ENCODE measurements at places on chromosomes 2 and 18.
A peak's percentile ranks its signal among the peaks of the same experiment; 100 is the strongest.

- DNase-seq: peak; percentile 76
Observed at GRCh38 chr2:44553456-44553855, 191.7 kb downstream of the CAMKMT start.

- no peak for DNase-seq
Observed at GRCh38 chr2:120142528-120143219, 80.5 kb downstream of the TMEM185B start.

DNA sequence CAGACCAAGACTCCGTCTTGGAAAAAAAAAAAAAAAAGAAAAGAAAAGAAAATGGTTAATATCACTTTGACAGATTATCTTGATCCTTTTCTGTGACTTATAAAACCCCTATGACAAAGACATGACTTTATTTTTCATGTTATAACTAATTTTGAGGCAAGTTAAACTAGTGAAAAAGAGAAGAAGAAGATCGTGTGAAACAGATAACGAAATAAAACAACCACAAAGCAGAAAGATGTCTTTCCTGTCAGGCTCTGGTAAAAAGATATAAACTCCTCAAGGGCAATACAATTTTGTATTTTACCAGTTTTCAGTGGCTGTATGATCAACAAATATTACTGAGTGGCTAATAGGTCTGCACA, 13.4 kb upstream of the RBMS1 start:
- no peak for DNase-seq

GRCh38 chr2:40230707-40231432, 221.0 kb downstream of the SLC8A1 start:
- DNase-seq: no peak

DNA sequence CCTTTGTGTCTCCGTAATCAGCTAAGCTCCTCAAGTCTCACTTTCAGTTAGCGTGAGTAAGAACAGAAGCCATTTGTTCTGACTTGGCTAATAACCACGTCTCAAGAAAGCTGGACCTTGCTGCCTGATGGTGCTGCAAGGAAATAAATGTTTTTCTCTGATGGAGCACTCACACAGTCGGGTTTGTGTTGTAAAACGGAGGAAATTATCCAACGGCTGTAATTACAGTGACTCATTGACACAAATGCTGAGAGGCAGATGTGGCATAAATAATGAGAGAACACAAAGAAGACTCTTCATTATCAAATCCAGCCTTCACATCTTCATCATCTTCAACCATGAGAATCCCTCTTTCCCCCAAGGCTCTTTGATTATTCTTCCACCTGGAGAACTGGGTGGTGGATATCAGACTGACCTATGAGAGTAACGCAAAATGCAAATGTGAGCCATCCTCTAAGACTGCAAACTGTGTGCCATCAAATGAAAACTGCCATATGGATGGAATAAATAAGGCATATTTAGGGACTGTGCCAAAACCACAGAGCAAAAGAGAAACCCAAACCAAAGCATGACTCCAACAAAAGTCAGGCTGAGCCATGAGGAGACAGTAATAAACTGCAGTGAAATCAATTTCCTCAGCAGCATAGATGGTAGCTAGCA, 252.6 kb downstream of the RND3 start:
- peak; percentile 95 for DNase-seq

DNA sequence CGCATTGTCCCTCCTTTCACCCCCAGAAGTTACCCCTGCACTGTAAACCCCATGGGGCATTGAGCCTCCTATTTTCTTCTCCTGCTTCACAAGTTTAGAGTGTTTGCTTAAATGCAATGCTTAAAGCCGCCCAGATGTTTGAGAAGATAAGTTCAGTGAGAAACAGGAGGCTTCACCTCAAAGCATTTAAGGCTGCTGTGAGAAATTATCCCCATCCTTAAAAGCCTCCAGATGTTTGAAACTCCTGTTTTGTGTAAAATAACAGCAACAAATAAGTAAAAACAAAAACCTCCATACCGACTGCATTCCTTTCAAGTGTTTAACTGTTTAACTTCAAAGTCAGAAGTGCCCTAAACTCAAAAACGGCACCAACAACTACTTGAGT, 81.8 kb downstream of the RTP5 start:
- DNase-seq: no peak

GRCh38 chr18:55627007-55627406, 39.0 kb upstream of the TCF4 start:
- DNase-seq: peak; percentile 12

DNA sequence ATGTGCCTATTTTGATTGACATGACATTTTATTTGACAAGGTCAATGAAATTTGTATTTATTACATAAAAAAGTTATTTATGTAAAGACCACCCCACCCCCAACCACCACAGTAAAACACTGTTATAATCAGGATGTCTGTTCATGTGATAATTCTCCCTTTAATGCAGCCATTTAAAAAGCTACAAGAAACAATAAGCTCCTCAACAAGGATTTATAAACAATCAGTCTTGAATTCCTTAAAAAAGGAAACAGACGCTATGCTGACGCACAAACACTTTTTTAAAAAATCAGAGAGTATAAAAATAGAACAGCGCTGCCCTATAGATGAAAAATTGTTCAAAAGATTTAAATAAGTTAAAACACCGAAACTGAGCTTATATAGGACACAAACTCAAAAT, 102.2 kb downstream of the SOS1 start:
- no peak for DNase-seq

DNA sequence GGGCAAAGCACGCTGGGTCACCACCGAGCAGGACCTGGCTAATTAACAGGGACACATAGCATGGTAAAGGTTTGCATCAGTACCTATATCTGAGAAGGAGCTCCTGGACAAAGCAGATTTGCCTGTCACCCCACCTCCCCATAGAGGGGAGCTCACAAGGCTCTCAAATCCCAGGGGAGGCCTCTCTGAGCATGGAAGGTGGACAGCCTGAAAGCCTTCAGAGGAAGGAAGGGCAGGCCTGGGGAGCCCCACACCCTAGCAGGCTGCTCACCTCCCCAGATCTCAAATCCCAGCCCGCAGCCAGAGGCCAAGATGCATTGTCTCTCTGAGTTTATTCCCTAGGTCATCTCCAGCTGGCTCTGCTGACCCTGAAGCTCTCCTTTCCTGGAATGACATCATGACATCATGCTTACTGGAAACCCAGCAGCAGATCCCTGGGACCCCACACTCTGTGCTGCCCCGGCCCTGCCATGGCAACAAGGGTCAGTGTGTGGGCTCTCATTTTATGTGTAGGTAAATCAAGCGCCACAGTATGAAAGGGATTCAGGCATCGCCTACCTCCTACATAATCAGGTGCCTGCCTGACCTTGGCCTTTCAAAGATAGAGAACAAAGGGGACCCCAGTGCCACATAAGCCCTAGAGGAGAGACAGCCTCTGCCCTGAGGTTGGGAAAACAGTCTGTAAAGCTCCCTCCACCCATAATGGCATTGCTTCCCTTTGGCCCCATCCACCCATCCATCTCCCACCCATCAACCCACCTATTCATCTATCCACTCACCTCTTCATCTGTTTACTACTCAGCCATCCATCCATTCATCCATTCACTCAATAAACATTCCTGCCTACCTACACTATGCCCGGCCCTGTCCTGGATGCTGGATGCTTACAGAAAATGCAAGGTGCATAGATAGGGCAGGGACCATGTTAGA, 15.7 kb upstream of the TEX51 start:
- DNase-seq: no peak

GRCh38 chr2:208541989-208542464, 135.4 kb downstream of the PTH2R start:
- no peak for DNase-seq

DNA sequence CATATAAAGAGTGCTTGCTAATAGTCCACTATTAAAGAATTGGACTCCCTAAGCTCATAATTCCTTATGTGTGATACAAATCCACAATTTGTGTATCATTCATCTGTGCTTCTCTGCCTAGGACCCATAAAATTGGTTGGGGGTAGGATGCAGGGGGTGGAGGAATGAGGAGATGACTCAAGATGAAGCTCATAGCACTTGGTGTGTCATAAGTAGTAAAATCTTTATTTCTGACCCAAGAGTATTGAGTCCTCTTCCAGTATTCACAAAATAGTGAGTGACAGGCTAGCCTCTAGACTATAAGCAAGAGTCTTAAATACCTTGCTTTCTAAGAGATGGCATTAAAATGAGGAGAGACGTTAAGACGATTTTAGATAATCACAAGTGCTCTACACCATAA, 390.9 kb upstream of the CDH19 start:
- peak; percentile 5 for DNase-seq

DNA sequence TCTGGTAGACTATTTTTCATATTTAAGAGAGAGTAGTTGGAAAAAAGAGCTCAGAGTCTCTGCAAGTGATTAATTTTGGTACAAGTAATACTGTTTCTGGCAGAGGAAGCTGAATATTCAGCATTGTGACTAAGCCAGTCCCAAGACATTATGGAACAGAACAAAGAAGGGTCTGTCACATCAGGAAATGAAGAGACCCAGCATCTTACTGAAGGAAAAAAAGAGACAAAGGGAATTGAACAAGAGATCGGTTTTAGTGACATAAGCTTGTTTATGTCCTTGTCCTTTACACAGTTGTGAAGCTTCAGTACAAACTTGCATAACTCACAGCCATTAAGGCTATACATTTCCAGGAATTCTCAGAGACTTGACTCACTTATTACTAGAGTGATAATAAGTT, 568.5 kb upstream of the SLC8A1 start:
- no peak for DNase-seq

DNA sequence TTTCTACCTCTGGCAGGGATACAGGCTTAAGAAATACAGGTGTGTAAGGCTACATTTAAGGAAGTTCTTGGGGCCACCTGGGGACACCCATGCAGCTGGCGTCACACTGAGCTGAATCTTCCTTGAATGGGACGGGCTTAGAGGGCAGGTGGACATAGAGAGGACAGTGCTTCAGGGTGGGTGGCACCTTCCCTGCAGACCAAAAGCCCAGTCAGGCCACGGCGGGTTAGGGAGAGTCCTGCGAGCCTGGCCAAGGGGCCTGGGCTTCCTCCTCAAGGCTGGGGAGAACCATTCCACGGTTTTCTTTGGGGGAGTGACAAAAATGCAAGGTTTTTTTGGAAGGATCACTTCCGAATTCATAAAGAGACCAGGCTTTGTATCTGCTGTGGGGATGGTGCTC, 73.4 kb downstream of the GNAL start:
- DNase-seq: no peak

GRCh38 chr2:16317211-16317830, 348.3 kb downstream of the CYRIA start:
- DNase-seq: no peak

- DNase-seq: peak; percentile 37
Observed at GRCh38 chr2:189175869-189176433, 3.6 kb downstream of the COL5A2 start.

GRCh38 chr18:22726469-22726868, 206.7 kb upstream of the RBBP8 start:
- no peak for DNase-seq

DNA sequence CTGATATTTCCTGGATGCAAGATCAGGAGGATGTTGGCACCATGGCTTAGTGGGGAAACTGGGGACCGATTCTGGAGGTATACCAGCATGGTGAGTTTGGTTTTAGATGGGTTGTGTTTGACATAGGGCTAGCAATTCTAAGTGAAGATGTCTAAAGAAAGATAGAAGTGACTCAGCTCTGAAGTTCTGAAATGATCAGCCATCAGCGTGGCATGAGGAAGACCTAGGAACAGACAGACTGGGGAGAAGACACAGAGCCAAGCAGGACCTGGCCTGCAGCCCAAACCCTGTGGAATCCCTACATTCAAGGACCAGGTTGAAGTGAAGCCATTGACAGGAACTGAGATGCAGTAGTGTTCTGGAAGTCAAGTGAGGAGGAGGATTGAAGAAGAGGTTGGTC, 39.8 kb downstream of the HRH4 start:
- DNase-seq: peak; percentile 60

GRCh38 chr2:234425639-234426603, 71.0 kb downstream of the ARL4C start:
- DNase-seq: no peak

- no peak for DNase-seq
Observed at GRCh38 chr2:16170675-16171424, 230.5 kb downstream of the MYCN start.

DNA sequence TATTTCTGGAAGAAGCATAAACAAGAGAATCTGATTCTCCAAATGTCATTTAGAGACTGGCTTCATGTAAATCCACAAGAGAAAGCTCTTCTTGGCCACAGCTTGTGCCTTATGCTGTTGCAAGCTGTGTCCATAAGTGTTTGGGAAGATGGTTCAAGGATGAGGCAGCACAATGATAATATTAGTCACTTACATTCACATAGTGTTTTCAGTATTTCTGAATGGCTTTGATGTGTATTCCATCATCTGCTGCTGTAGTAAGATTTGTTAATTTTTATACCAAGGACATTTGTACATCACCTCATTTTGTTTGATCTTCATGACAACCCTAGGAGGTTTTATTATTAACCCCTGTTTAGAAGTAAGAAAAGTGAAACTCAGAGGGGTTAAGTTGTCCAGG, 29.9 kb downstream of the CREG2 start:
- peak; percentile 16 for DNase-seq

DNA sequence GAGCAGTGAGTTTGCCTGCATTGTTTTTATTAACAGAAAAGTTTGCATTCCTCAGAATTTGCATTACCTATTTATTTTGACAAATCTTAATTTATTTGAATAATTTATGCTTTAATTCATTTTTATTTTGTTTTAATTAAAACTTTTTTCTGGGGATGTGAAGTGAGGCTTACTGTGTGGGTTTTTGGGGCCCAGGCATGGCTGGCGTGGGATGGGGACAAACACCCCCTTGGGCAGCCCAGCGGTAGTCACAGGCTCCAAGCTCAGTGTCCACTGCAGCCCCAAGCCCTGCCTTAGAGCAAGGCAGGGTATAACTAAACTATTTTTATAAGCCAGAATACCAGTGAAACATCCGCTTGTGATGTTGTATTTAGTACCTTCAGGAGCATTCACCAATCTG, 95.7 kb upstream of the PXDN start:
- no peak for DNase-seq

GRCh38 chr18:76405280-76405679, 89.8 kb downstream of the ZNF516 start:
- no peak for DNase-seq

DNA sequence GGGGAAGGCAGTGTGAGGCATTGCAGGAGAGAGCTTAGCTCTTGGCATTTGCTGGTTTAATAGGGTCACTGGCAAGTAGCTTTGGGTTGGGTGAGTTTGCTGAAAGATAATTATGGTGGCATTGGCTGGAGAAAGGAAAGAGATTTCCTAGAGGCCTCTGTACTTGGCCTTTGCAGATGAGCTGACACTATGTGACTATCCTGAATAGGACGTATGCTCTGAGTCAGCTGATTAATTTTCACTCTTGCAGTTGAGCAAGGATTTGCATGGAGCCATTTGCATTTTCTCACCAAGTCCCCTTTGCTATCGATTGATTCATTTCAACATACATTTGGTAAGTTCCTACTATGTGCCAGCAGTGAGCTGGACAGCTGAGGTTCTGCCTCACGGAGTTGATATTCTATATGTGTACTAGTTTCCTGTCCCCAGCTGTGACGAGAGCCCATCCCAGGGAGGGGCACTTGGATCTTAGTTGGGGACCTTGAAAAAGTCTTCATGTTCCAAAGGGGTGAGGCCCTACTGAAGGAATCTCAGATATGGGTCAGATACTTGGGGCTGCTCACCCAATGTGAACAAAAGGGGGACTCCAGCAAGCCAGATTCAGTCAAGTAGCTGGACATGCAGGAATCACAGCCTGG, 245.7 kb downstream of the LOXHD1 start:
- DNase-seq: no peak
